ENCODE measurements at places on chromosomes 7 and 10.

GRCh38 chr7:28686418-28686800, 271.7 kb downstream of the TRIL start:
- DNase-seq = no peak

DNA sequence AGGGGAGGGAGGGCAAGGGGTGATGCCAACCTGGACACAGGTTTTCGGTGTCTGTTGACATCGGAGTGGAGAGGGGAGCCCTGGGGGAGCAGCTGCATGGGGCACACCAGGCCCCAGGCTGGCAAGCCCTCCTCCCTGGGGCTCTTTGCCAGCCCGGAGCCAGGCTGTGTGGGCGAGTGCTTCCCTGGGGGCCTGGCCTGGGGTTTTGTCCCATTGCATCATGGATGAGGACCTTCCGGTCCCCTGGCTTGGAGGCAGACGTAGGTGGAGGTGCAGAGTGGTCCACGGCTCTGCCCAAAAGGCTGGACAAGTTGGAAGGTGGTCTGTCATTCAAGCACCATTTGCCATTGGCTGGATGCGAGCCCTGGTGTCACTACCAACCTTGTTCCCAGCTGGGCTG, 34.8 kb downstream of the ZMIZ1 start:
- DNase-seq = no peak

- DNase-seq = peak; percentile 14
Measured at GRCh38 chr10:78973901-78974616, 94.7 kb upstream of the ZMIZ1 start.

DNA sequence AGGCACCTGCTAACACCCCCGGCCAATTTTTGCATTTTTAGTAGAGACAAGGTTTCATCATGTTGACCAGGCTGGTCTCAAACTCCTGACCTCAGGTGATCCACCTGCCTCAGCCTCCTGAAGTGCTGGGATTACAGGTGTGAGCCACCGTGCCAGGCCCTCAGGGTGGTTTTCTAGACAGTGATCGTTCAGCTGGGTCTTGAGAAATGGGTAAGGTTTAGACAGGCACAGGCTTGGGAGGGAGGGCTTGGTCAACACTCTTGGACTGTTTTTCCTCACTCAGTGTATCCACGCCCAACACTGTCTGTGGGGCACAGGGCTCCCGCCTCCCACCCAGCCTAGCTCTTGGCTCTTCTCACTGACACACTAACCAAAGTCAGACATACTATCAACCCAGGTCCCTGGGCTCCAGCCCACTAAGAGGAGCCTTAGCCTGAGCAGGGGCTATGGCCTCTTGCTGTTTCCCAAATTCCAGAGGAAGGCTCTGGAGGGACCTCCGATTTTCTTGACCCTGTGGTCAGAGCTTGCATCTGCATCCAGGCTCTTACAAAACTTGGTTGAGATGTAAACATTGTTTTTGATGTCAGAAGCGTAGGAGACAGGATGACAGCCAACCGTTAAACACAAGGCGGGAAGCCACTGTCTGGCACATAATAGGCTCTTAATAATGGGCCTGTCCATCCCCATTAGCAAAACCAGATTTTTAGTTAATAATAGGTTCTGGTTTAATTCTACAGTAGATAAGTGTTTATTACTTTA, 143.9 kb downstream of the PRKAG2 start:
- DNase-seq = no peak

DNA sequence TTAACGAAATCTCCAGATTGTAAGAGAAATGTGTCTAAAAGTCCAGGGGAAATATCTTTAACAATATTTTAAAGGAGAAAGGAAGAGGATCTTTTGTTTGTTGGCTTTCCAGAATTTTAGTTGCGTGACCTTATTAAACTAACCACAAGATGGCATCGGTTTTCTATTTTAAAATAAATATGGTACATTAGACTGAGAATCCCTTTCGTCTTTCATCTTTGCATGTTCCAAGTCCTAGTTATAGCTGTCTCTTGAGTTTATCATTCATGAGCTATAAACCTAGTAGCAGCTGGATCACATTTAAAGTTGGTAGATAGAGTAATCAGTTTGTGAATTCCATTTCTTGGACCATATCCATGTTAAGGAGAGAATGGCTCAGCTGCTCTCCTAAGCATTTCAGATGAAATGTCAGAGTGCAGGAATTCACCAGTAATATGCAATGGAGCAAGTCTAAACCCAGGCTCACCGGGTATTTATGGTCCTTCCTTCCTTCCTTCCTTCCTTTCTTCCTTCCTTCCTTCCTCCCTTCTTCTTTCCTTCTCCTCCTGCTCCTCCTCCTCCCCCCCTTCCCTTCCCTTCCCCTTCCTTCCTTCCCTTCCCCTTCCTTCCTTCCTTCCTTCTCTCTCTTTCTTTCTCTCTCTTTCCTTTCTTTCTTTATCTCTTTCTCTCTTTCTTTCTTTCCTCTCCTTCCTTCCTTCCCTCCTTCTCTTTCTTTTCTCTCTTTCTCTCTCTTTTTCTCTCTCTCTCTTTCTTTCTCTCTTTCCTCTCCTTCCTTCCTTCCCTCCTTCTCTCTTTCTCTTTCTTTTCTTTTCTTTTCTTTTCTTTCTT, 57.8 kb upstream of the RAB18 start:
- no peak for DNase-seq

DNA sequence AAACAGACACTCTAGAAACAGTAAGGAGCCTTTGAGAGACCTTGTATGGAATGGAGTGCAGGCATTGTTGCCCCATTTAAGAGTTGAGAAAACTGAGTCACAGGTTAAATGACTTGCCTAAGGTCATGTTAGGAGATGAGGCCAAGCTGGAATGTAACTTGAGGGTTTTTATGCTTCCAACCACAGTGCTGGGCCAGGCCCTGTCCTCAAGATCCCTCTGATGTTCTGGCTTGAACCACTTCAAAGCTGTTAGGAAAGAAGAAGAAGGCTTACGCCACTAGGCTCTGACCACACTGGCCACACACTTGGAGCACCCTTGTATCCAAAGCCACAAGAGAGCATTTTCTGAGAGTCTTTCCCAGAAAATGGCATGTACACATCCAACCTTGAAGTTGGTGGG, 42.7 kb downstream of the PLAU start:
- no peak for DNase-seq

DNA sequence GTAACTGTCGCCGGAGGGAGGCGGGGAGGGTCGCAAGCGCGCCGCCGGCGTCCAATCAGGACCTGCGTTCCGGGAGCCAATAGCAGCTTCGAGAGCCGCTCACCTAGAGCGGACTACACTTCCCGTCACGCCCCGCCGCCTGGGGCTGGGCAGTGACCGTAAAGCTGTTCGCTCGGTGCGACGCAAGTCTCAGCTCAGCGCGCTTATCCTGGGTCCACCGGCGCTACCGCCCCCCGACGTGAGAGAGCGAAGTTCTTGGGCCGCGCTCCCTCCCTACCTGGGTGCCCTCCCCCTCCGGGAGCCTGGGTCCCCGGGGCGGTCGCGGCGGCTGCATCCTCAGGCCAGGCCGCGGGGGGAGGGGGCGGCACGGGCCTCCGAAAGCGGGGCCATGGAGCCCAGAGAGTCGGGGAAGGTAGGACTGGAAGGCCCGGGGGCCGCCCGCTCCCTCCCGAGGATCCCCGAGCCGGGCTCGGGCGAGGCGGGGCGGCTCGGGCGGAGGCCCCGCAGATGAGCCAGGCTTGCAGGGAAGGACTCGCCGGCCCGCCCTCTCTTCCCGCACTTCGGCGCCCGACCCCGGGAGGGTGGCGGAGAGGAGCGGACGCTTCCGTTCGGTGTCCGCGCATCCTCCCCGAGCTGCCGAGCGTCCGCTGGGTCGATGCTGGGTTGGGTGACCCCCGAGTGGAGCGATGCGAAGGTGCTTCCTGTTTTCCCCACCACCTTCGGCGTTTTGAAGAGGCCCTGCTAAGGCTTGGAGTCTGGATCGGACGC, at the start of gene ZNF862:
Gene ZNF862 (plus strand): TSS at position 152 of the 768 bp plus-strand sequence. CDS start 237 bp downstream, at position 389.
- peak; percentile 90 for DNase-seq

- DNase-seq = no peak
Measured at GRCh38 chr7:98616381-98617050, 569 bp upstream of the NPTX2 start.

GRCh38 chr10:67790534-67791408, 47.2 kb downstream of the DNAJC12 start:
- no peak for DNase-seq

DNA sequence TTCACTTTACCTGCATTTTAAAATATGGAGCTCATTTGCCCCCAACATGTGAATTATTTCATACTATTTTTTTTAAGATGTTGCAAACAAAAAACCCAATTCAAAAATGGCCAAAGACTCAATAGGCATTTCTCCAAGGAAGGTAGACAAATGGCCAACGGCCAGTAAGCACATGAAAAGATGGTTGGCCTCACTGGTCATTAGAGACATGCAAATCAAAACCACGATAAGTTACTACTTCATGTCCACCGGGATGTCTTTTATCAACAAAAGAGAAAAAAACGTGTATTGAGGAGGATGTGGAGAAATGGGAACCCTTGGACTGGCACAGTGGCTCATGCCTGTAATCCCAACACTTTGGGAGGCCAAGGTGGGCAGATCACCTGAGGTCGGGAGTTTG, 3.4 kb upstream of the CTBP2 start:
- no peak for DNase-seq

DNA sequence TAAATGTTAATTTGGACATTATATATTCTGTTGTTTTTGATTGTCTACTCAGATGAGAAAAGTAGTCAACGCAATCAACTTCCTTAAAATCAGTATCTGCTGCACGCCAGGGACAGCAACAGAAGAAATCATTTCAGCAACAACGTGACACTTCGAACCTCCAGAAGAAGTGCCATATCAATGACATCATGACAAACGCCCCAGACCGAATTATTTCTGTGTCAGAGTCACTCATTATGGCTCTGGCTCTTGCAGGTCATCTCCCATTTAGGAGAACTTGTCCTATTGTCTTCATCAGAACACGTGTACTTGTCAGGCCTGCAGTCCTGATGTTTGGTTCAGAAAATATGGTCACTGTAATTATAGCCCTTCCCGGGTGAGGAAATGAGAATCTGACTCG, 276.3 kb downstream of the ADARB2 start:
- no peak for DNase-seq

DNA sequence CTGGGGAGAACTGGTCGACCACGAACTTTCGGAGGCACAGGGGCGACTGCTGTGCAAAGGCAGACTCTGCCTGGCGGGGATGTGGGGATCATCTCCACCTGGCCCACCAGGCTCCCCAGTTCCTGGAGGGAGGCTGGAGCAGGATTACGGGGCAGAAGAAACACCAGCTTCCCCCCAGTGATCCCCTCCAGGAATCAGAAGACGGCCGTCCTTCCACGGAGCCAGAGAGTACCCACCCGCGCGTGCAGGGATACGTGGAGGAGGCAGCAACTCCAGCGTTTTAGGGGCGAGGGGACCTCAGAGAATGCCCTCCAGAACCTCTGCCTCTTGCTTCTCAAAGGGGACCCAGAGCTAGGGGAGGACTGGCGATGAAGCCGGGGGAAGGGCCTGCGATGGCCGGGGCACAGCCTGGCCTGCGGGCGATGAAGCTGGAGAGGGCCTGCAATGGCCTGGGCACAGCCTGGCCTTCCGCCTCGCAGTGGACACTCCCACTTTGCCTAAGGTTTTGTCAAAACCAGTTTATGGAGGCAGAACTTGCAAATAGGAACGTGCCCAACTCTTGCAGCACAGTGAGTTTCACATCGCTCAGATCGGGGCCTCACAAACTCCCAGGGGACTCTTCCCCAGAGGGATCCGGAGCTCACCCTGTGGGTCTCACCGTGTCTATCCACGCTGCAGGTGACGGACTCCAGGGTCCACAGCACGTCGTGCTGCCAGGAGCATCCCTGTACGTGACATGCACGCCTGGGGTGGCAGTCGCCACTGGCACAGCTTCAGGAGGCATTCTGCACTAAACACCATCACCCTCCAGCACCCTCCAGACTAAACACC, 77.9 kb upstream of the PDGFA start:
- DNase-seq = no peak

DNA sequence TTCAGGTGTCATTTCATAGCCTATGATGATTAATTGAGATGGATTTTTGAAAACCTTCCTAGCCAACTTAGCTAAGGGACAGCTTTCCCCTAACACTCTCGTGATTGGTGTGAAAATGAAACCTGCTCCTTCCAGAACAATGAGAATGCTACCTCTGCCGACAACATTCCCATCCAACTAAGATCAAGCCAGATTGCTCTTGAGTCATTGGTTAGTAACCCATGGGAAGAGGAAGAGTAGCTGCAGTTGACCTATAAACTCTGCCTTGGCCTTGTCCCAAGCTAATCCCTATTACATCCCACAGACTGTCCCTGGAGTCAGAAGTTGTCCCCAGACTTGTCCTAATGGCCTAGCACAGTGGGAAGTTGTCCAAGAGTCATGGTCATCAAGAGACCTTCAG, 80.5 kb upstream of the SVIL start:
- no peak for DNase-seq

- DNase-seq = no peak
Measured at GRCh38 chr7:122413339-122413738, 108.8 kb upstream of the FEZF1 start.

GRCh38 chr10:15416034-15416433, 44.9 kb upstream of the FAM171A1 start:
- DNase-seq = no peak
